Small intestine (tissue), 16 donors: ENCODE measurements at places on chromosomes 6 and 20. TPM values are rescaled to one million over a fixed set of nuclear protein-coding genes. Genes with fewer than 3 reads are reported as not detected.
A peak's percentile ranks its signal among the peaks of the same experiment; 100 is the strongest.

- no peak overlapping the region for H3K27ac ChIP-seq
- peaks cover 10% of the 10 kb centered on the region for H3K27me3 ChIP-seq
- DNase-seq, result no peak
Observed at GRCh38 chr6:170289951-170290295, 955 bp downstream of the DLL1 start.

GRCh38 chr6:159790956-159791598, 810 bp downstream of the MRPL18 start:
- peaks cover 10% of the 10 kb centered on the region for H3K4me1 ChIP-seq
- H3K27me3 ChIP-seq, result no peaks in the 10 kb centered on the region
- peak overlapping the region; percentile 97 for H3K27ac ChIP-seq
- DNase-seq, result peak; percentile 16
- H3K36me3 ChIP-seq, result peaks cover 3% of the 10 kb centered on the region
- H3K4me3 ChIP-seq, result peak overlapping the region; percentile 69

DNA sequence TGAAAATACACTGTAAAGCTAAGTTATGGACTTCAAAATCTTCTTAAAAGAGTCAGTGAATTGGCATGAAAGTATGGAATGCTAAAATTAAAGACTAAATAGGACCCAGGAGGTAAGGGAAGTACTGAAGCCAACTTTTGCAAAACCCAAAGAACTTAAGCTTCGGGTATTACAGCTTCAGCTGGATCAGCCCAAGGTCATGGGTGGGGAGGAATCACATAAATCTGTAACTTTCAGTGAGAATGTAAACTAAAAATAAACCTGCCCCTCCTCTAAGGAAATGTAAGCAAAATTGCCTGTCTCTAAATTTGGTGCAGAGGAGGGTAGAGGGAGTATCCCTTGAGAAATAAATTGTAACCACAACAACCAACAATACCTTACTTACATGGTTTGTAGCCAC, 4.4 kb upstream of the MUC21 start:
- H3K4me1 ChIP-seq, result no peaks in the 10 kb centered on the region
- DNase-seq, result no peak
- no peaks in the 10 kb centered on the region for H3K27me3 ChIP-seq
- no peaks in the 10 kb centered on the region for H3K36me3 ChIP-seq

DNA sequence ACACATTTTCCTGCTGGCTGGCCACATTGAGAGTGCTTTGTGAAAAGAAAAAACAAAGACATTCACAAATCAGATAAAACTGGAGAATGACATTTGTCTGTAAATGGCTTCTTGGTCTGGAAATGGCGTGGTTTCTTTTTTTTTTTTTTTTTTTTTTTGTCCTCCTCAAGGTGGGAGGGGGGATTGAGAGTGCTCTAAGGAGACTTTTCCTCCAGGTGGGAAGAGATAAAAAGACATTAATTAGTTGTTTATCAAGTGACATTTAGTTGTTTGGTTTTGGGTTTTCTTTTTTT, 40.4 kb downstream of the GNAS start:
- peak overlapping the region; percentile 95 for H3K4me3 ChIP-seq
- no peaks in the 10 kb centered on the region for H3K27me3 ChIP-seq
- H3K4me1 ChIP-seq, result peaks cover 12% of the 10 kb centered on the region
- DNase-seq, result no peak
- H3K36me3 ChIP-seq, result peaks cover 3% of the 10 kb centered on the region
- peak overlapping the region; percentile 96 for H3K27ac ChIP-seq

- peak; percentile 62 for DNase-seq
- peak within 1 kb of the TSS; percentile 66 for H3K4me3 ChIP-seq
- no peaks in the 10 kb centered on the region for H3K36me3 ChIP-seq
- H3K27ac ChIP-seq, result no peak within 1 kb of the TSS
Observed at GRCh38 chr6:84033523-84034451, at the start of gene MRAP2. Gene MRAP2, plus strand, starts transcription at chr6:84033772. Its CDS starts 21,547 bp downstream, at chr6:84055319.

DNA sequence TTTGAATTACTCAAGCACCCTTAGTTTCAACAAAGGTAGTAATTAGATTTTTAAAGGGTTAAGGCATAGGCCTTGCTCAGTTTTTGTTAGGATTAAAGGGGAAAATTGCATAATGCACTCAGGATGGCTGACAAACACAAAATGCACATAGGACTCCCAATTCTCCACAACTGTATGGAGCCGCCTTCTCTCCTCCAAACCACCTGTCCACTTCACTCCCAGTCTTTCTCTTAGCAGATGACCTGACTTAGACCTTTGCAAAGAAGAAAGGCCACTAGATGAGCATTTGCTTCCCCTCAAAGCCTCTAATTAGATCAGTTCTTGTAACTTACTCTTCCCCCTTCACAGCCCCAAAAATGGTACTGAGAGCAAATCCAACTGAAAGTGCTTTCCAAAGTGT, 20.1 kb downstream of the NSFL1C start:
- H3K4me1 ChIP-seq, result no peaks in the 10 kb centered on the region
- no peak overlapping the region for H3K27ac ChIP-seq
- peaks cover 38% of the 10 kb centered on the region for H3K36me3 ChIP-seq
- no peak for DNase-seq
- H3K27me3 ChIP-seq, result no peaks in the 10 kb centered on the region

- H3K27me3 ChIP-seq, result no peaks in the 10 kb centered on the region
- H3K27ac ChIP-seq, result no peak overlapping the region
- H3K4me1 ChIP-seq, result no peaks in the 10 kb centered on the region
- H3K4me3 ChIP-seq, result no peak overlapping the region
- H3K36me3 ChIP-seq, result no peaks in the 10 kb centered on the region
Observed at GRCh38 chr20:20894280-20894679, 181.8 kb upstream of the RALGAPA2 start.

DNA sequence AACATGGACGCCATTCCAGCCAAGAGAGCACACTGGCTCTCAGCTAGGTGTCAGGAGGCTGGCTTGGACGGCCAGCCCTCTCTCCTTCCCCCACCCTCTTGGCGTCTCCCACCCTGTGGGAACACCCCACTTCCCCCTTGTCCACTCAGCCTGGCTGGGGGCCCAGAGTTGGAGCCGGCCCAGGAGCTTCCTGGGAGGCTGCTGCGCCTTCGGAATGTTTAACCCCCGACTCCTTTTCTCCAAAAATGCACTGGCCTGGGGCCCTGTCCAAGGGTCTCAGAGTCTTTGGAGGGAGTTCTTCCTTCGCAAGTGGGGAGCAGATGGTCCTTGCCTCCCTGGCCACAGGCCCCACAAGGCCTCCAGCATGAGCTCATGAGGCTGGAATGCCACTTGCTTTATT, 4.1 kb downstream of the ADAM33 start:
- H3K4me1 ChIP-seq, result no peaks in the 10 kb centered on the region
- no peak overlapping the region for H3K27ac ChIP-seq
- peaks cover 84% of the 10 kb centered on the region for H3K27me3 ChIP-seq
- DNase-seq, result no peak
- no peak overlapping the region for H3K4me3 ChIP-seq

DNA sequence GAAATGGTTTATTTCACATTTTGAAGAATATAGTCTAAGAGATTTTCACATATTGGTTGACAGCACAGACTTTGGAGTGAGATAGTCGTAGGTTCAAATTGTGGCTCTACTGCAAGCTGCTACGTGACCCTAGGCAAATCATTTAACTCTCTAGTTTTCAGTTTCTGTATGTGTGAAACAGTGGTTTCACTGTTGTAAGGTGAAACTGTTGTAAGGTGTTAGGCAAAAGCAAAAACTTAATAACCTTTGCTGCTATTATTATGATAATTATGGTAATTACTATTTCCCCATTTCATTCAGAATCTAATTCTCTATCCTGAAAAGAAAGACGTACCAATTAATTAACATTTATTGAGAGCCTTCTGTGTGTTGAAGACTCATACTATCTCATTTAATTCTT, 144.2 kb downstream of the REV3L start:
- H3K27me3 ChIP-seq, result no peaks in the 10 kb centered on the region
- H3K4me1 ChIP-seq, result no peaks in the 10 kb centered on the region
- H3K27ac ChIP-seq, result peak overlapping the region; percentile 32
- peak; percentile 34 for DNase-seq
- peaks cover 10% of the 10 kb centered on the region for H3K36me3 ChIP-seq

- no peak overlapping the region for H3K27ac ChIP-seq
- DNase-seq, result no peak
- no peak overlapping the region for H3K4me3 ChIP-seq
- H3K4me1 ChIP-seq, result no peaks in the 10 kb centered on the region
- no peaks in the 10 kb centered on the region for H3K27me3 ChIP-seq
- no peaks in the 10 kb centered on the region for H3K36me3 ChIP-seq
Observed at GRCh38 chr6:134546962-134547645, 229.2 kb upstream of the SGK1 start.

- H3K27me3 ChIP-seq, result no peaks in the 10 kb centered on the region
- no peak overlapping the region for H3K4me3 ChIP-seq
- H3K4me1 ChIP-seq, result no peaks in the 10 kb centered on the region
- no peaks in the 10 kb centered on the region for H3K36me3 ChIP-seq
- DNase-seq, result no peak
- H3K27ac ChIP-seq, result no peak overlapping the region
Observed at GRCh38 chr20:7770046-7770445, 170.2 kb downstream of the HAO1 start.

- DNase-seq, result no peak
- H3K4me3 ChIP-seq, result no peak overlapping the region
- H3K4me1 ChIP-seq, result no peaks in the 10 kb centered on the region
- H3K27me3 ChIP-seq, result no peaks in the 10 kb centered on the region
- H3K27ac ChIP-seq, result peak overlapping the region; percentile 53
Observed at GRCh38 chr20:53660947-53661381, 67.3 kb upstream of the ZNF217 start.

DNA sequence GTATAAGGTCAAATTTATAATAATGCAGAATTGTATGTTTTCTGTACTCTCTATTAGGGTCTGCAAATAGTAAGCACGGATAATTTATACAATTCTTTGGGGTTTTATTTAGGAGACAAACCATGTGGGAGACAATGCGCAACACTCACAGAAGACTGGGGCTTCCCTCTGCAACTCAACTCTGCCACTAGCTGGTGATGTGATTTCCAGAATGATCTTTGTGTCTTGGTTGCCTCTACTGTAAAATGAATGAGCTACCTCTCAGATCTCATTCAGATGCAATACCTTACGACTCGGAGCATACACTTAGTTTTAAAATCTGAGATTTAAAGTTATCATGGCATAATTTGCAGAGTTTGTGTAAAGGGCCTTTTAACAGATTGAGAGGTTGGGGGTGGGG, 6.4 kb downstream of the MAN1A1 start:
- peaks cover 2% of the 10 kb centered on the region for H3K36me3 ChIP-seq
- no peak for DNase-seq
- peaks cover 18% of the 10 kb centered on the region for H3K4me1 ChIP-seq

- H3K27ac ChIP-seq, result no peak overlapping the region
- H3K27me3 ChIP-seq, result no peaks in the 10 kb centered on the region
- H3K36me3 ChIP-seq, result no peaks in the 10 kb centered on the region
- H3K4me1 ChIP-seq, result peaks cover 15% of the 10 kb centered on the region
- DNase-seq, result peak; percentile 73
- no peak overlapping the region for H3K4me3 ChIP-seq
Observed at GRCh38 chr6:129920103-129920798, 59.1 kb upstream of the TMEM244 start.

GRCh38 chr6:13328875-13329183, 492 bp upstream of the TBC1D7 start:
- H3K4me1 ChIP-seq, result peaks cover 3% of the 10 kb centered on the region
- H3K4me3 ChIP-seq, result peak overlapping the region; percentile 90
- peak overlapping the region; percentile 86 for H3K27ac ChIP-seq

DNA sequence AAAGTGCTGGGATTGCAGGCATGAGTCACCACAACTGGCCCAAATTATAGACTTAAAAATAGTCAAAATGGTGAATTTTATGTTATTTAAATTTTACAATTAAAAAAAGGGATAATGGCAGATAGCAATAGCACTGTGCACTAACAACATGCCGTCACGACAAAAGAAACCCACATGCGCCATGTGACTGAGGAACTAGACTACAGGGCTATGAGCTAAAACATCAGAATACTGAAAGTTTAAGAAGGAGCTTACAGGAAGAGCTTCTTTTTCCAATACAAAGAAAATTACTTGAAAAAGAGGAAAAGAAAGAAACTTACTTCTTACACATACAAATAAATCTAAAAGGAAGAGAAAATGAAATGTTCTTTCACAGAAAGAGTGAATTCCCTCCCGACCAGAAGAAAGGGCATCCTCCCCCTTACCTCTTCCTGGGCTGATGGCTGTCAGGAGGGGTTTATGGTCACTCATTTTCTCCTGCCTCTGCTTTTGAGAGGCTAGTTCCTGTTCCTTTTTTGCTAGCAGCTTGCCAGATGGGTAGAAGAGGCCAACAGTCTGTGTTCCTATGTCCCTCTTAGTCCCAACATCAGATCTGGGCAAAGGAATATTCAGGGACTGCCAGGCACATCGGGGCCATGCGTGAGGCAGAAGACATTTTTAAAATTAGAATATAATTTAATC, 54.5 kb downstream of the DZANK1 start:
- DNase-seq, result no peak
- H3K27ac ChIP-seq, result no peak overlapping the region
- H3K27me3 ChIP-seq, result no peaks in the 10 kb centered on the region
- H3K4me1 ChIP-seq, result peaks cover 6% of the 10 kb centered on the region
- no peaks in the 10 kb centered on the region for H3K36me3 ChIP-seq
- H3K4me3 ChIP-seq, result no peak overlapping the region

- H3K4me3 ChIP-seq, result no peak overlapping the region
- DNase-seq, result no peak
- no peak overlapping the region for H3K27ac ChIP-seq
- no peaks in the 10 kb centered on the region for H3K4me1 ChIP-seq
- no peaks in the 10 kb centered on the region for H3K27me3 ChIP-seq
- peaks cover 10% of the 10 kb centered on the region for H3K36me3 ChIP-seq
Observed at GRCh38 chr6:5250911-5251310, 9.8 kb downstream of the LYRM4 start.

- DNase-seq, result no peak
- no peaks in the 10 kb centered on the region for H3K4me1 ChIP-seq
- no peaks in the 10 kb centered on the region for H3K27me3 ChIP-seq
- H3K36me3 ChIP-seq, result no peaks in the 10 kb centered on the region
- no peak overlapping the region for H3K4me3 ChIP-seq
- H3K27ac ChIP-seq, result no peak overlapping the region
Observed at GRCh38 chr6:9610620-9611415, 804.1 kb downstream of the TFAP2A start.

GRCh38 chr6:73505142-73505541, 15.7 kb downstream of the EEF1A1 start:
- H3K4me3 ChIP-seq, result no peak overlapping the region
- no peak overlapping the region for H3K27ac ChIP-seq
- H3K36me3 ChIP-seq, result peaks cover 2% of the 10 kb centered on the region
- no peaks in the 10 kb centered on the region for H3K4me1 ChIP-seq

- no peaks in the 10 kb centered on the region for H3K36me3 ChIP-seq
- no peaks in the 10 kb centered on the region for H3K4me1 ChIP-seq
- H3K4me3 ChIP-seq, result no peak overlapping the region
- peak; percentile 39 for DNase-seq
Observed at GRCh38 chr6:2940010-2940850, 31.1 kb downstream of the SERPINB6 start.

The DBNDD2 gene
- 98.6 TPM for polyA plus RNA-seq

The SLC4A11 gene
- 0.45 TPM for polyA plus RNA-seq

The NELFE gene
- polyA plus RNA-seq, result 55.6 TPM

The SLC35F1 gene
- polyA plus RNA-seq, result 0.27 TPM

The SLC17A1 gene
- polyA plus RNA-seq, result not detected

The ACTL10 gene
- 1.6 TPM for polyA plus RNA-seq

The SNAP91 gene
- not detected for polyA plus RNA-seq

The C6orf118 gene
- polyA plus RNA-seq, result not detected

The BMP7 gene
- 3.4 TPM for polyA plus RNA-seq

The MYLK2 gene
- polyA plus RNA-seq, result not detected

The RAB23 gene
- polyA plus RNA-seq, result 7.7 TPM
